NCI-H446 (cell line): ENCODE measurements at places on chromosomes 6 and 20.
A peak's percentile ranks its signal among the peaks of the same experiment; 100 is the strongest.

DNA sequence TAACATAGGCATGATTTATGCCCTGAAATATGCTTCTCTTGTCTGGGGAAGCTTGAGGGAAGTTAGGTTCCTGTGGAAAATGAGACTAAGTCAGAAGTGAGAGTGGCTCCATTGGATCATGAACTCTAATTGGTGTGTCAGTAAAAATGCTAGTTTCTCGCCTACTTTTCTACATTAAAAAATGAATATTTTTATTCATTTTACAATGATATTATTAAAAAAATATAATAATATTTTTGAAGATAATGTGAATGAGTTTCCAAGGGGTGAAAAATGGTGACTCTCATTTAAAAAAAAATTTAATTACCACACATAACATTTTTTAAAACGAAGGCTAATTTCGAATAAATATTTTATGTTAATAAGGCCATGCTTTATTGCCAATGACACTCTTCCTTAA is 84.2 kb downstream of the HIVEP1 start:
- no peak for DNase-seq

- no peak for DNase-seq
Observed at GRCh38 chr20:62331347-62331746, 28.6 kb downstream of the ADRM1 start.

- DNase-seq: no peak
Observed at GRCh38 chr6:128471907-128472306, 48.5 kb downstream of the PTPRK start.

DNA sequence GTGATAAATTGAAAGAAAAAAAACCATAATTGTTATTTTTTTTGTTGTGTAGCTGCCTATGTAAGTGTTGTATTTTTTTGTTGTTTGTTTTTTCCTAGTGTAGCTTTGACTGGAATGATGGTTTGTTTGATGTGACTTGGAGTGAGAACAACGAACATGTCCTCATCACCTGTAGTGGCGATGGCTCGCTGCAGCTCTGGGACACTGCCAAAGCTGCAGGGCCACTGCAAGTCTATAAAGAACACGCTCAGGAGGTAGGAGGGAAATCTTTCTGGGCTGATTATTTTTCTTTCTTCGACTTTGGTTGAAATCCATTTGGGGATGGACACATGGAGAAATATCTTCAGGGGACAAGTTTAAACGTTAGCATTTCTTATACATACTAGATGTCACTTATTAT is 3.8 kb downstream of the PEX7 start:
- DNase-seq: no peak

DNA sequence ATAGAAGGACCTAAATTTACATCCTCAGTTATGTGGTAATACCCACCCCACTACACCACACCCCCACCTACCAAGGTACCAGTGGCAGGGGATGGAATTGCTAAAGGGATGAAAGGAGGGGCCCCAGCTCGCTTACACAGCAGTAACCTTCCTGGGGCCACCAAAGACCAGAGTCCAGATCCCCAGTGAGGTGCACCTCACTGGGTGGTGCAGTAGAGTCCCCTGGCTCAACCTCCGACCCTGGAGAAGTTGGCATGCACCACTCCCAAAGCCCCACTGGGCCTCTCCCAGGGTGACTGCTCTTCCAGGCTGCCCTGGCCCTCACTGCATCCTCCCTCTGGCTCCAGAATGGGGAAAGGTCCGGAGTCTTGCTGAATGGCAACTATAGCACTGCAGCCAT is 816 bp downstream of the UNC5CL start:
- DNase-seq: no peak

GRCh38 chr20:3224681-3225421 is 14.1 kb downstream of the SLC4A11 start:
- DNase-seq: no peak

DNA sequence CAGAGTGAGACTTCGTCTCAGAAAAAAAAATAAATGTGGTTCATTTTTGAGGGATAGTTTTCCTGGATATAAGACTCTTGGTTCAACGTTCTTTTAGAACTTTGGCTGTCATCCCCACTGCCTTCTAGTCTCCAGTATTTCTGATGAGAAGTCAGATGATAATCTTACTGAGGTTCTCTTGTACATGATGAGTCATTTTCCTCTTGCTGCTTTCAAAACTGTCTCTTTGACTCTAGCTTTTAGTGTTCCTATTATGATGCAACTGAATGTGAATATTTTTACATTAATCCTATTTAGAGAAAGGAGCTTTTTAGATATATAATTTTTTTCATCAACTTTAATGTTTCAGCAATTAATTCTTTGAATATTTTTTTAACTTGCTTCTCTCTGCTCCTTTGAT is 46.0 kb upstream of the OR14J1 start:
- DNase-seq: no peak

- no peak for DNase-seq
Observed at GRCh38 chr6:99495466-99495865, 19.8 kb downstream of the USP45 start.

DNA sequence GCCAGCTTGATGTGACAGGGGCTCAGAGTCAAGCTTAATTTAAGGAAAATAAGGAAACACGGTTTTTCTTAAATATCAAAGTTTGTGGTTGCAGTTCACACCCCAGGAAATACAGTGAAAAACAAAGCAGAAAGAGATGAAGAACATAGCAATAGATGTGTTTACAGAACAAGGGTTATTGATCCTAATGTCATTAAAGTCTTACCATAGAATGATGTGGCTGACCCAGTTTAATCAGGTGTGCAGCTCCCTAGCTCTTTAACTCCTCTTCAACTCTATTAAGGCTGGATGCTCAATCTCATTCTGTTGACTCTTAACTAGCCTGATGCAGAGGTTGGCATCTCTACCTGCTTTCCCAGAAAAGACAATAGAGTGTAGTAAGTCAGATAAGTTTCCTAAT is 7.5 kb upstream of the GTF3C6 start:
- no peak for DNase-seq

DNA sequence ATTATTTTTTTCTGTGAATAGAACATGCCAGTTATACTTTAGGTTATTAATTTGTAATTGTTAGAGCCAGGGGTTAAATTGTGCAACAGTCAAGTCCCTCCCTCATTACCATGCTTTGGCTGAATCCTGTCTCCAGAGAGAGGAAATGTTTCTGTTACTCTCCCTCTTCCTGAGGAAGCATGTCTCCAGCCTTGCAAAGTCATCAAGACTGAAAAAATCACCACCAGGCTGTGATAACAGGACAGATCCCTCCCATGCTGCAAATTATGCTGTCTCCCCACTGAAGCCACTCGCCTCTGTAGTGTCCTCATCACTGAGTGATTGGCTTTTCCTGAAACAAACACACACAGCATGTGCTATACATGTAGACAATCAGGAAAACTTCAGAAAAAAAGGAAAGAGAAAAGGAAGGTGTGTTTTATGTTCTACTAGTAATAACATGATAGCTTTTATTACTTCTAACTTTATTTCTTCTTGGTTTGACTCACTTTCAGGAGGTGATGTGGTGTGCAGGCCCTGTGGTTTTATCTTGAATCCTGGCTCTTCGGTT is 290.0 kb upstream of the JAG1 start:
- no peak for DNase-seq

DNA sequence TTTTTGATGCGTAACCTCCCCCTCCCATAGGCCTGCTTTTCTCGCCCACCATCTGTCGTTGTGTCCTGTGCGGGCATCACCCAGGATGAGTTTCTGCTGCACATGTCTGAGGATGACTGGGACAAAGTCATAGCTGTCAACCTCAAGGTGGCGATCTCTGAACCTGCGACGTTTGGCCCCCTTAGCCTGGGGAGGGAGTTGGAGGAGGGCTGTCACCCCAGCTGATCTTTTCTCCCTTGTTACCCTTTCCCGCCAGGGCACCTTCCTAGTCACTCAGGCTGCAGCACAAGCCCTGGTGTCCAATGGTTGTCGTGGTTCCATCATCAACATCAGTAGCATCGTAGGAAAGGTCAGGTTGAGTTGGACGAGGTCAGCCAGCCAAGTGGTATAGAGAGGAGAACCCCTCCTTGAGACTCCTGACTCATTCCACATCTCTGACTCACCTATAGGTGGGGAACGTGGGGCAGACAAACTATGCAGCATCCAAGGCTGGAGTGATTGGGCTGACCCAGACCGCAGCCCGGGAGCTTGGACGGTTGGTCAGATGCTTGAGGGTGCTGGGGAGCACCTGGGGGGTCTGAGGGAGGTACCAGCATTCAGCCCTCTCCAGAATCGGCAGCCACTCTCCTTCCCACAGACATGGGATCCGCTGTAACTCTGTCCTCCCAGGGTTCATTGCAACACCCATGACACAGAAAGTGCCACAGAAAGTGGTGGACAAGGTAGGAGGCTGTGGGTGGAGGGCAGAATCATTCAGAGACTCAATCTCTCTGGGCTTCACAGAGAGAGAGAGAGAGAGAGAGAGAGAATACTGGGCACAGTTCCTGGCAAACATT is 954 bp downstream of the HSD17B8 start:
- no peak for DNase-seq

DNA sequence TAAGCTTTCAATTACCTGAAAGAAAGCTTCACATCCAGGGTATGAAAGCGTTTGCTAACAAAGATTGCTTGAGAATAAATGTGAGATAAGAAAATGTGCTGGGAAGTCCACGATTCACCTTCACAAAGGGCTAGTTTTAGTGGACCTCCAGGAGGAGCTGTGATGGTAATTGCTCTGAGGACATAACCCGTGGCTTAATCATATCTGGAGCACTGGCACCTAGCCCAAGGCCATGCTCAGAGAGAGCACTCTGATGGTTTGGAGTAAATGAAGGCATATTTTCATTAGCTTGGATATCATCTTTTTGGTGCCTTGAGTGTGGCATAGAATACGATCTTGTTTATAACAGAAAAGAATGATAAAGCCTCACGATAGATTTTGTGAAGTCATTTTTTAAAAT is 46.9 kb upstream of the BACH2 start:
- no peak for DNase-seq

DNA sequence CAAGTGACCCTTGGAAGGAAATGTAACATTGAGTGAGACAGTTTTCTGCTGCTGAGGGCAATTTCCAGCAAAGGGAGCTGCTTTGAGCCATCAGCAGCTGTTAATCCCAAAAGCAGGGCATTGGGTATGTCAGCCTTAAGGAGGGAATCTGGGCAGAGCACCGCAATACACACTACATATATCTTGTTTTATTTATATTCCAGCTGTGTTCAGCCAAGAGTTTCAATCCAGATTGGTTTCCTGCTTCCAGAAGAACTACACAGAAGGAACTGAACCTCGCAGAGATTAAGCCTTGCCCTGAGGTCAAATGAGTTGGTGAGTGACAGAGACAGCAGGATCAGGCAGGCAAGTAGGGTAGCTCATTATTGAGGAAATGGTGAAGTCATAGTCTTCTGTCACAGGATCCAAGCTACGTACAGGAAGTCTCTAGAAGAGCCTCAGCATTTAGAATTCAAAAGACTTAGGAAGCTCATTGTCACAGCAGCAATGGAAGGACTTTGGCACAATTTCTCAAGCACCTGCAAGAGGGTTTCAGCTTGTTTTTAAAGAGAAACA is 109.9 kb upstream of the HEY2 start:
- DNase-seq: no peak

GRCh38 chr20:3753098-3753497 is 14.5 kb downstream of the ADISSP start:
- peak; percentile 22 for DNase-seq

DNA sequence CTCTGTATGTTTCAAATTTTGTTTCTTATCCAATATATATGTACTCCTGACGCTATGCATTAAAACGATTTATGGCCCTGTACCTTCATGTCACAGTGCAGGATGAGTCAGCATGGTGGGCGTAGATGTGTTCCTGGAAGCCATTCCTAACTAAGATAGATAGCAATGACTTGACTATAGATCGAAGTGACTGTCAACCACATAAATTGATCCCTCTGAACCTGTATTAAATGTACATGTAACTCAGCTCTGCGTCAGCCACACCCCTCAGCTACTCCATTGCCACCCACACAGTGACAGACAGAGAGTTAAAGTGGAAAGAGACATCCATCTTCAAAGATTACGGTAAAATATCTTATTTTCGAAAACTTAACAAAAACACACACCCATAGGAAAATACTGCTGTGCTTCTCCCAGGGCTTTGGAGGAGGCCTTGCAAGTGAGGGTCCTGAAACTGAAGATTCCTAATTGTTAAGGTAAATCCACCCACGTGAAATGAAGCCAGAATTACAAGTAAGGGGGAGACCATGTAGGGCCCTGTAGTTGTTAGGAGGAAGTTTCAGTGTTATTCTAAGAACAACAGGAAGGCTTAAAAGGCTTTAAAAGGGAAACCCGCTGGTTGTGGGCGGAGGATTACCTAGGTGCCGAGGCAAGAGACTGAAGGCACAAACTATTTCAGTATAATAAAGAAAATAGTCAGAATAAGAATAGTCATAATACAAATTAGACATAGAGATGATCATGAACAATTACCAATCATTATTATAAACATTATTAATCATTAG is 10.3 kb upstream of the RAD21L1 start:
- no peak for DNase-seq

DNA sequence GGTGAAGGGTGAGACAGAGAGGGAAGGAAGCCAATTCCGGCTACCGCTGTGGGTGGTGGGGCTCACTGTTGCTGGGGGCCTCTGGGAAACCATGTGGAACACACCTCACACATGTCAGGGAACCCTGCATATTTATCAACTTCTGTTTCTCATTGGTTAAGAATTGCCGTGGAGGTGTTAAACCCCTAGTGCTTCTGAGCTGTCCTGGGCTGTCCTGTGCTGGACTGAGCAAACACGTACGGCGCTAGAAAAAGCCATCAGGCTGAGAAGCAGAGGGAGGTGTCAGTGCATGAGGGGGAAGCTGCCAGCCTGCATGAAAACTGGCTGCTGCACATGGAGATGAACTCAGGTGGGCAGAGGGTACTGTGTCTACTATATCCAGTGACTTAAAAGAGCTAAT is 103.9 kb upstream of the JAG1 start:
- no peak for DNase-seq

DNA sequence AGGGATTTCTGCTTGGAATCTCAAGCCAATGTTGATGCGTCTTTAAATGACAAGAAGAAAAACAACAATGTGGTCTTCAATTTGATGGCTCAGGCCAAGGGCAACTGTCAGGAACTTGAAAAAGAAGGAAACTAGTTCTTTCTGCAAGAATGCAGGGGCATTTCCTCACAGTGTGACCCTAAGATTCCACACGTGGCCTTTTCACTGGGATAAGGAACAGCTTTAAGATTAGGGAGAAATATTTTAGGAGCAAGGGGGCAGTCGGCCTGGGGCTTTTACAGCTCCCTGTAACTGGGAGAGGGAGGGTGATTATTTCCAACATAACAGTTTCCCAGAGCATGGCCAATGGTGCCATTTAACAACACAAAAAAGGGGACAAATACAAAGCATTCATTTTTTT is 39.4 kb upstream of the MRPS10 start:
- no peak for DNase-seq

DNA sequence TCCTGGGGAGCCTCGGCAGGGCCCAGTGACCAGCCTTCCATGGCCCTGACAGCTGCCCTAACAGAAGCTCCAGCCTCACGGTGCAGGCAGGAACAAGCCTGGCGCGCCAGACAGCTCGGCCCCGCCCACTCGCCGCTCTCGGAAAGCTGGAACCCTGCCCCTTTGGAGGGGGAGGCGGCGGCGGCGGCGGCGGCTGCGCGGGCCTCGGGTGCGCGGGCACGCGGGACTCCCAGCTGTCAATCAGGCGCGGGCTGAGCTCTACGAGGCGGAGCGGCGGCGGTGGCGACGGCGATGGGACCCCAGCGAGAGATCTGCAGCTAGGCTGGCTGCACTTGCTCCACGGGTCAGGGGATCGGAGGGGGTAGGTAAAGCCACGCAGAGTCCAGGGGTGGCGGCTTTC is at the start of gene NRSN1:
NRSN1 (plus strand) TSS at position 236 of the 400 bp plus-strand sequence. CDS start 8,113 bp downstream, outside the sequence.
- DNase-seq: peak; percentile 91
